Smooth muscle cell of the brain vasculature (primary cell): ENCODE measurements at places on chromosomes 11 and 22.

DNA sequence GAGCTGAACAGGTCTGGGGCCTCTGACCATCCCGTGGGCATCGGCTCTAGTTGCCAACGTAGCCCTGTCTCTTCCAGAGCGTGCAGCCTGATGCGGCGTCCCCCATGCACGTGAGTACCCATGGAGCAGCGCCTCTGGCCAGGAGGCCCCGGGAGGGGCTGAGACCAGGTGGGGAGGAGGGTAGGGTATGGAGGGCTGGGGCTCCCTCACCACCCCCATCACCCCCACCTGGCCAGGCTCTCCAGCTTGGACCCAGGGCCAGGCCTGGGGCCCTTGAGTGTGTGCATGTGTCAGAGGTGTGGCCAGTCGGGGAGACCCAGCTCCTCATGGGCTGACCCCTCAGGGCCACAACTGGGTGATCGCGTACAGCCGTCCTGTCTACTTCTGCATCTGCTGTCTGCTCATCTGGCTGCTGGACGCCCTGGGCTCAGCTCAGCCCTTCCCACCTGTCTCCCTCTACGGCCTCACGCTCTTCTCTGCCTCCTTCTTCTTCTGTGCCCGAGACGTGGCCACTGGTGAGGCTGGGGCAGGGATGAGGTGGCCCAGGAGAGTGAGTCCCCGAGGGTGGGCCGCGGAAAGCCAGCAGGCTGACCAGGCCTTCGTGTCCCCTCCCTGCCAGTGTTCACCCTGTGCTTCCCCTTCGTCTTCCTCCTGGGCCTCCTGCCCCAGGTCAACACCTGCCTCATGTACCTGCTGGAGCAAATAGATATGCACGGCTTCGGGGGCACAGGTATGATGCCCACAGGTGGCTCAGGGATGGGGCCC lies 8.5 kb downstream of the PCNX3 start:
- no peak for DNase-seq

DNA sequence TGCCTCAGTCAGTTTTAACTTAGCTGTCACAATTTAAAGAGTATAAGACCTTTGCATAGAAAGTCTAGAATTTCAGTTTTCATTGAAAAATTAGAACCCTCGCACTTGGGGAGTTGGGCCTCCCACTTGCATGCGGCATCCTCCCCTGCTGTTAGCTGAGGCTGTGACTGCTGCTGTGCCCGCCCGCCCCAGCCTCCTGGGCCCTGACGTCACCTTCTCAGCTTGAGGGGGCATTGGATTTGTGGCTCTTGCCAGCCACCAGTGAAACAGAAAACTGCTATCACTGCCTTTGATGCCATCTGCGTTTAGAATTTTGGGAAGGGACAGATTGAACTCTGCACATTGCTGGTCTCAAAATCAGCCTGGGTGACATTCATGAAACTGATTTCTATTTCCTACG lies 108.7 kb downstream of the CTTN start:
- DNase-seq = no peak

GRCh38 chr22:32824531-32825312 lies 23.2 kb downstream of the TIMP3 start:
- DNase-seq = no peak

GRCh38 chr11:613369-613968 lies 2.3 kb downstream of the IRF7 start:
- no peak for DNase-seq

DNA sequence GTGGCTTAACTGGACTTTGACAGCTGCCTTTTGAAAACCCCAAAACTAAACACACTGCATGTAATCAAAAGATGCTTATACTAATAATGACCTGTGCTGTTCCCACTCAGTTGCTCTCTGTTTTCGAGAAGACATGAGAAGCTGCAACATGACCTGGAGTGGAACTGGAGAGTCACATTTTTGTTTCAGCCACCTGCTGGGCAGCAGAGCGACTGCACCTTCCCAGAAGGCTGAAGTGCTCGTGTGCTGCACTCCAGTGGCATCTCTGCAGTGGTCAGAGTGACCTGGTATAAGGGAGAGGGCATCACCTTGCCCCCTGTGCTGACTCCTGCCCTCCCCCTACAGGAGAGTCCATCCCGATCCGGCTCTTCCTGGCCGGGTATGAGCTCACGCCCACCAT lies 8.6 kb downstream of the THYN1 start:
- DNase-seq = no peak

DNA sequence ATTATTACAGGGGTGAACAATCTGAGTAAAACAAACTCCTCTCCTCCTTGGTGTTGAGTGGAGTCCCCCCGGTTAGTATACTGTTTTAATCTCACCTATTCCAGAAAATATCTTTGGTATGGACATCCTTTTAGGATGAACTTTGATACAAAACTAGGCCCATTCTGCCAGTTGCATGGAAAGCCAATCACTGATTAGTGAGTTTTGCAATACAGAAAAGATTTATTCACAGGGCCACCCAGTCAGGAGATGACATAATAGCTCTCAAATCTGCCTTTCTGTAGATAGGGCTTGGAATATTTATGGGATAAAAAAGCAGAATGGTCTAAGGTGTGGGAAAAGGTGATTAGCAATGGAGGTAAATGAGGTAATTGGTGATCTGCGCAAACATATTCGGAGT lies 30.3 kb upstream of the SLC22A25 start:
- no peak for DNase-seq

DNA sequence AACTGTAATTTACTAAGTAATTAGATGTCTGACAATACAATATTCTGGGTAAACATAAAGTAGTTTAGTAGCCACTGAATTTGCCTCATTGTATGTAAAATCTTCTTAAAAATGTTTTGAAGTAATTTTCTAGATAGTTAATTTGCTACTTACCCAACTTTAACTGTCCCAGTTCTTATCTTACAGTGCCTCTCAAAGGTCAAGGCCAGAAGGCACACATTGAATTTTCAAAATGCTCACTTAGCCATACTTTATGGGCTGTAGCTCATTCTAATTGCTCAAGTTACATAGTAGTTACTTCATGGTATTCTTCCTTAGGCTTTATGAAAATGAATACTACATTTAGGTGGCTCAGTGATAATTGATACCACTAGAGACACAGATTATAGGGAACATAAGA lies 666.6 kb downstream of the CNTN5 start:
- no peak for DNase-seq

DNA sequence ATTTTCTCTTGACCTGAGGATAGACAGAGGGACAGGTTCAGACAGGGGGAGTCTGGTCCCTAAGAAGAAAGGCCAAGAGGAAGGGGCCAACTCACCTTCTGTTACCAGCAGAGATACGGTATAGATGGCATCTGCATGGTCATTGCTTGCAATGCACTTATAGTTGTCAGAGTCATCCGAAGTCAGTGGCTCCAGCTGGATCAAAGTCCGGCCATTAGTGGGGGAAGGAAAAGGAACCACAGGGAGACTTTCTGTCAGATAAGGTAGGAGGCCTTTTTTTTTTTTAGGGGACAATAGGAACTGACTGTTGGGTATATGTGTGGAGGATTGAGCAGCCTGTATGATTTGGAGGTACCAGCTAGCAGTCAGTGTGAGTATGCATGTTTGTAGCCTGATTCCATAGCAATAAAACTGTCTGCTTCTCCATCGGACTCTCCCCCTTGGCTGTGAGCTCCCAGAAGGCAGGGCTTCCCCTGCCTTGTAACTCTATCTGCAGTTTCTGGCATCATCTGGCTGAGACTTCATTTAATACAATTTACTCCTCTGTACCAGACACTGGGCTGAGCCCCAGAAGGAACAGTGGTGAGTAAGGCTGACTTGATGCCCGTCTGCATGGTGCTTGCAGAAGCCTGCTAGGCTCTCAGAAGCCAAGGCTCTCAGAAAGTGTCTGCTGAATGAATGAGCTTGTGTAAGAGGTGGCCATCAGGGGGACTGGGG lies 5.7 kb downstream of the IGSF22 start:
- DNase-seq = no peak

DNA sequence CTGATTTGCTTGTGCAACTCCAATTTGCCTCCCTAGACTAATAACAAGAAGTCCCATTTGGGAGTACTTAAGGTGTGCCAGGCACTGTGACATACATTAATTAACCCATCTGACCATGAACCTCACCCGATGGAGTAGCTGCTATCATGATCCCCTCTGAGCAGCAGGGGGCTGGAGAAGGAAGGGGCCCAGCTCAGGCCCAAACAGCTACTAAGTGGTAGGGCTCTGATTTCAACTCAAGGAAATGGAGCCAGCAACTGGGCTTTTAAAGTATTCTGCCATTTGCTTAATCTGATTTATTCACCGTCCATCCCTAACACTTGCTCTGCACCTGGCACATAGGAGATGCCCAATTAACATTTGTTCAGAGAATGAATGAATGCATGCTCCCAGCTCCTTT lies 1.2 kb downstream of the CRYBB1 start:
- no peak for DNase-seq

DNA sequence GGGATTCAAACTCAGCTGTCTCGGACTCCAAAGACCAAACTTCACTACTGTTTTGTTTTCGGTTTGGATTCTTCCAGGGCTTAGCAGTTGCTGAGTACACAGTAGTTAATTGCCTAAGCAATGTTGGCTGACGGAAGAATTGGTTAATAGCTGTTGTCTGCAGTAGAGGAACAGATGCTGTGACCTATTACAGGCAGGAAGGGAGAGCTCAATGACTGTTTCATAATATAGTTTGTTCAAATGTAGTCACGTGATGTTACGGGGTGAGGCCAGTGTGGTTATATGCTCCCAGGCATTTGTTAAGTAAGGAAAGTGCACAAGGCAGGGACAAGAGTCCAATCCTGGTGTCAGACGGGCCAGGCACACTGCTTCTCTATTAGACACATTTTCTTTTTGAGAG lies 222.6 kb upstream of the CCDC90B start:
- no peak for DNase-seq

DNA sequence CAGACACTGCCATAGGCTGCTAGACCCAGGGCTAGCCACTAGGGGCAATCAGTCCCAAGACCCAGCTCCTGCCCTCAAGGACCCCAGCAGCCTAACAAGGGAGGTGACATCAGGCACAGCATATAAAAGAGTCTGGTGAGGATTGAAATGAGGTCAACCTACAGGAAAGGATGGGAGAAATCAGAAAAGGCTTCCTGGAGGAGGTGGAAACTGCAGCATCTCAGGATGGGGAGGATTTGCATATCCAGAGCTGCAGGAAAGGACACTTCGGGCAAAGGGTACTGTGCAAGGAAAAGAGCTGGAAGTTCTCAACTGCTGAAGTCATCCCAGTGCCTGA lies 2.9 kb upstream of the ARFGAP2 start:
- no peak for DNase-seq

GRCh38 chr11:33533386-33534052 lies 167.1 kb downstream of the C11orf91 start:
- no peak for DNase-seq
